ENCODE measurements at places on chromosomes 7 and 10.

- no peak for DNase-seq
Measured at GRCh38 chr7:124751027-124751426, 14.6 kb downstream of the GPR37 start.

GRCh38 chr10:116627386-116627933, 6.7 kb downstream of the PNLIPRP2 start:
- no peak for DNase-seq

- no peak for DNase-seq
Measured at GRCh38 chr7:102045681-102046372, 228.4 kb downstream of the CUX1 start.

GRCh38 chr10:132224343-132225072, 37.8 kb downstream of the DPYSL4 start:
- DNase-seq: no peak

DNA sequence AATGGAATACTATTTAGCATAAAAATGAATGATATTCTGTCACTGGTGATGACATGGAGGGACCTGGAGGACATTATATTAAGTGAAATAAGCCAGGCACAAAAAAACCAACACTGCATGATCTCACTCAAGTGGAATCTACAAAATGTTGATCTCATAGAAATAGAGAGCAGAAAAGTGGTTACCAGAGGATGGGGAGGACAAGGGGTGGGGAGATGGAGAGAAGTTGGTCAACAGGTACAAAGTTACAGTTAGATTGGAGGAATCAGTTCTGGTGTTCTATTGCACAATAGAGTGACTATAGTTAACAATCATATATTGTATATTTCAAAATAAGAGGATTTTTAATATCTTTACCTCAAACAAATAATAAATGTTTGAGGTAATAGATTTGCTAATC, 24.7 kb upstream of the SLC18A3 start:
- DNase-seq: no peak

GRCh38 chr10:13526948-13527863, 1.6 kb downstream of the BEND7 start:
- DNase-seq: peak; percentile 10

- no peak for DNase-seq
Measured at GRCh38 chr7:29593459-29593858, 29.8 kb downstream of the PRR15 start.

DNA sequence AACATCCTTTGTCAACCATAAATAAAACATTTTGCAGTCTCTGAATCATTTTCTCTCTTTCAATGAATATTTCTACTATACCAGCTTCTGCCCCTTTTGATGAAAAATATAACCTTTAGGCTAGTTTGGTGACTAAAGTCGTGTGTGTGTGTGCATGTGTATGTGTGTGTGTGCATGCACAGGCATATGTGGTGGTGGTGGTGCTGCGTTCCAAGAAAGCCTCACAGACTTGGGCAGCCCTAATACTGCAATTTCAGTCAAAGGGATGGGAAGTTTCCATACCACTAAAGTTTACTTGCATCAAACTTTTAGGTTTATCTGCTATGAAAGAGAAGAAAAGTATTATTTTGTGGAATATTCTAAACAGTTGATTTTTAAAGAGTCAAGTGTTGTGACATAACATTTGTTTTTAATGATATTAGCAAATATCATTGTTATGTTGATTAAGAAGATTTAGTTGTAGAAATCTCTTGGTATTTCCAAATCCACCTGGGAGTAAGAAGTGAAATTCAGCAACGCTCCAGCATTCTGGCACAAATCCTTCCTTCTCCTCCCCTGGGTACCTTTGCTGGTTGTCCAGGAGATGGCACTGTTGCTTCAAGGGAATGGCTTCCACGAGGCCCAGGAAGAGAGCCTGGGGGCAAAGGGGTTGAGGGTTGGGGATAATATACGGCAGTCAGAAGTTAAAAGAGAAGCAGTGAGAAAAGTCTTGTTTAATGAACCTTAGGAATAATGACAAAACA, 41.5 kb downstream of the ASB4 start:
- DNase-seq: peak; percentile 8

GRCh38 chr10:131822692-131823245, 78.0 kb upstream of the PPP2R2D start:
- DNase-seq: no peak

DNA sequence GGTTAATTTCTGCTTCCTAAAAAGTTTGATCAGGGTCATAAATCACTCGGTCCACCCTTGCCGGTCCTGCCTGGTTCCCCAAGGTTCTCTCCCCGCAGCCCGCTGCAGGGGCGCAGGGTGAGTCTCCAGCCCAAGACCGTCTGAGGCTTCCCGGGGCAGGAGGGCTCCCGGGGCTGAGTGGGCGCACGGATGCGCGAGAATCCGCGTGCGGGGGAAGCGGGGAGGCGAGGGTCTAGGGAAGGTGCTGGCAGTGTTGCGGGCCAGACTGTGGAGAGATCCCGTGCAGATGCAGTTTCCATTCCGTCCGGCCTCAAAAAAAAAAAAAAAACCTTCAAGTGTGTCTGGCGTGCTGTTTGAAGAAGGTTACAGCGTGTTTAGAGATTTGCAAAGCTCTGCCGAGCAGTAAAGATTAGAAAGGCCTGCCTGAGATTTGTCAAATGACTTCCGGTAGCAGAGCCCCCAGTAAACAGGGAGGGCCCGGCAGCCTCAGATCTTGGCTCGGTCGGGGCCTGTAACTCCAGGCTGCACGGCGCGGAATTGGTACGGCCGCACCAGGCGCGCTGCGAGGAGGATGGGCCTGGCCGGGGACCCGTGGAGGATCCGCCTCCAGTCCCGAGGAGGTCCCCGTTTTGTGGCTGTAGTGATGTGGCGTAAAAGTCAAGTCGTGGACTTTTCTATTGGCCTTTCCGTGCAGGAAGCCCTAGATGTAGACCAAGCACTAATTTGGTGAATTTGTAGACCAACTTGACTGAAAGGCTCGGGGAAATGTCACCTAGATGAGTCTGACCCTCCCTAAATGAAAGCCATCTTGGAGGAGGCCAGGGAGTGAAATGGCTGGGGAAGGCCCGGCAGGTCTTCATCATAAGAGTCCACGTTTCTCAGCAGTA, 293.2 kb upstream of the NFE2L3 start:
- DNase-seq: no peak
